Fibroblast of mammary gland (primary cell): ENCODE measurements at places on chromosomes 4 and X.

DNA sequence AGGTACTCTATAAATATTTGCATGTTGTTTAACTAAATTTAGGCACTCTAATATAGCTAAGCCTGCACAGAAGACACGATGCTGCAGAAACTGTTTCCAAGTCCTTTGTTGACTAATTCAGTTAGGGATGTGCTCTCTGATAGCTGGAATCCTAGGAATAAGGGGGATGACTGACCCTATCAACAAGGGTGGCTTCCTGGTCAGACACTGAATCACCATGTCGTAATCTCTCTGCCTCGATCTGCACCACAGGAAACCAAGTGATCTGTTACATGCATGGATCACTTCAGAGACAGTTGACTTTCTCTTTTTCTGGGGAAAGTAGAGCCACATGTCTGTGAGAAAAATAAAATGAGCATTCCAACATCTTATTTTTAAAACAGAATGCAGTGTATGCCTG lies 169.1 kb downstream of the GUCY2F start:
- peak; percentile 10 for DNase-seq

GRCh38 chr4:115234405-115235093 lies 121.1 kb upstream of the NDST4 start:
- peak; percentile 4 for DNase-seq

- DNase-seq, result no peak
Measured at GRCh38 chrX:2578864-2579263, 78.1 kb upstream of the DHRSX start.

- DNase-seq, result no peak
Measured at GRCh38 chr4:94345969-94346368, 3.3 kb upstream of the HPGDS start.

DNA sequence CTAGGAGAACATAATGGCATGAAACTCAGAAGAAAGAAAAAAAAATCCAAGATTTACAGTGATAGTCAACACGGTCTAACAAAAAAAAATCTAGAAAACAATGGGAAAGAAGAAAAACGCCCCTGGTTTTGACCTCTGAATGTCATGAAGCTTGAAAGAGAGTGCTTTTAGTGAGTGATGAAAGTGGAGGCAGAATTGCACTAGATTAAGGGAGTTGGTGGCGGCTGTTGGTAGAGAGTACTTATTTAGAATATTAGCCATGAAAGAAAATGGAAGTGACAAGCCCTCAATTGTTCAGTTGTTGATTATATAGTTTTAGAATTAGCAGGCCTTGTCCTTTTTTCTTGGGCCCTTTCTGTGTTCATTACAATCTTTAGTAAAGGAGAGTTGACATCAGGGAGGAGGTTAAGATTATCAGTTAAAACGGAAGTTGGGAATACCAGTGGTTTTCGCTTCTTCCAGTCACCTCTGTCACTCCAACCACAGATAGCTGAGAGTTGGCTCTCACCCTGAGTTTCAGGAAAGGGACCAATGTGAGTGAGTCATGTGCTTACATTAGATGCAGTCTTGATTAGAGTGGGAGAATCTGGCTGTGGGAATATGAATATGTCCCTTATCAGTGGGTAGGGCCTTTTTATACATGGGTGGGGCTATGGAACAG lies 29.7 kb downstream of the EREG start:
- DNase-seq, result peak; percentile 38

GRCh38 chr4:3031357-3032082 lies 42.8 kb downstream of the HTT-AS start:
- DNase-seq, result no peak
